NCI-H2227 treated with DMSO at 0.1 percent for 48 hours (cell line): ENCODE measurements at places on chromosomes 6 and 20.

GRCh38 chr6:16511040-16511660 lies 250.1 kb downstream of the ATXN1 start:
- no peak for DNase-seq

DNA sequence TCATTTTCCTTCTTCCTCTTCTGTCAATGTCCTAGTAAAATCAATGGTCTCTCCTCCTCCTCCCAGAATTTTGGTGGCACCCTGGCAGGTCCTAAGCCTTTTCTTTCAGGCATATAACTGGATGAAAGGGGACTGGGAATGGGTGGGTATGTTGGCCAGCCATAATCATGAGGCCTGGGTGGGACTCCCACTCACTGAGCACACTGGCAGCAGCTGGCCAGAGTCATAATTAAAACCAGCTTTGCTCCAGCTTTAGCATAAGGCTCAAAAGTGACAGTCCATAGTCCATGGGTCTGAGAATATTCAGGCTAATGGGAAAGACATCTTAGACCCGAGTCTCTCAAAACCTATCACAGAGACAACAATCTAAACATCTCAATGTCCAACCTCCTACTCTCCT lies 190.0 kb upstream of the BTBD3 start:
- no peak for DNase-seq

- no peak for DNase-seq
These were observed 25.2 kb downstream of the TNFAIP3 start for GRCh38 chr6:137892271-137892708.

- peak; percentile 48 for DNase-seq
These were observed 127.9 kb downstream of the GRM4 start for GRCh38 chr6:34018026-34018425.

GRCh38 chr20:17029698-17030097 lies 197.1 kb upstream of the PCSK2 start:
- no peak for DNase-seq

DNA sequence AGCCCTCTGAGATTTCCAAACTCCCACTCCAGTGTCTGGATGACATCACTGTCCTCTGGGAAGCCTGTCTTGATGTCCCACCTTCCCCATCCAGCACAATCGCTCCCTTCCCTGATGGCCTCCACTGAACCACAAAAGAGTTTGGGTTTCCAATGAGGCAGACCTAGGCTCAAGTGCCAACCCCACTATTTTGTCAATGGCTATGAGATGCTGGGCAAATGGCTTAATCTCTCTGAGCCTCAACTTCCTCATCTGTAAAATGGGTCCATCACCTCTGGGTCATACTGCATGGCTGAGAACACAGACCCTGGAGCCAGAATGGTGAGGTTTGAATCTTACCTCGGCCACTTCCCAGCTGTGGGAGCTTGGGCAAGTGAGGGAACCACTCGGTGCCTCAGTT lies 11.7 kb downstream of the SLC13A3 start:
- no peak for DNase-seq

GRCh38 chr20:2794202-2794748 lies 6.2 kb downstream of the CPXM1 start:
- no peak for DNase-seq
